ENCODE measurements at places on chromosomes 6 and 20.

- no peak for DNase-seq
Measured at GRCh38 chr20:5309971-5310370, 6.8 kb downstream of the PROKR2 start.

DNA sequence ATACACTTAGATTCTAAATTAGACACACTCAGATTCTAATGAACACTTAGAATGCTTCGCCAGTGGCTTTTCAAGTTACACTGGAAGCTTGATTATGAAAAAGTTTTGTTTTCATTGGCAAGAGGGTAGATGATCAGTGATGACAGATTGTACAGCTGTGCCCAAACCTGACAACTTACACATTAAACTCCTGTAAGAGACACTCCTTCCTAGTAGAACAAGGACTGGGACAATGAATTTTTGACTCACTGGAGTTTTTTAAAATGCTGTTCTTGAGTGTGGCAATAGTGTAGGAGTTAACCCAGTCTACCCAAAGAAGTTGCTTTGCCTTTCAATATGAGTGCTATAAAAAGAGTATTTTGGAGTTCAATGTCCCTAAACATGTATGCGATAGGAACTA lies 140.8 kb downstream of the SLC16A10 start:
- no peak for DNase-seq

- no peak for DNase-seq
Measured at GRCh38 chr20:6703656-6704055, 63.8 kb upstream of the BMP2 start.

- no peak for DNase-seq
Measured at GRCh38 chr6:91428296-91428695, 841.4 kb upstream of the MAP3K7 start.

DNA sequence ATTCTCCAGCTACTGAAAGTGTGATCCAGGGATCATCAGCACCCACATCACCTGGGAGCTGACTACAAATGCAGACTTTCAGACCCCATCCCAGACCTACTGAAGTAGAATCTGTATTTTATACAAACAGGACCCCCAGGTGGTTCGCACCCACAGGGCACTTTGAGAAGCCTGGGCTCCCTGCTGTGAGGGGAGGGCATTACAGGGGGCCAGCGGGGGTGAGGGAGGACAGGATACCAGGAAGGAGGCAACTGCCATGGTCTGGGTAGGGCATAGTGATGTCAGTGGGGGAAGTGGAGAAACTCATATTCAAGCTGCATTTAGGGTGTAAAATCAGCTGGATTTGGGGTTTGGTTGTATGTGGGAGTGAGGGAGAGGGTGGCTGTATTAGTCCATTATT lies 2.0 kb upstream of the ADA start:
- DNase-seq, result no peak

DNA sequence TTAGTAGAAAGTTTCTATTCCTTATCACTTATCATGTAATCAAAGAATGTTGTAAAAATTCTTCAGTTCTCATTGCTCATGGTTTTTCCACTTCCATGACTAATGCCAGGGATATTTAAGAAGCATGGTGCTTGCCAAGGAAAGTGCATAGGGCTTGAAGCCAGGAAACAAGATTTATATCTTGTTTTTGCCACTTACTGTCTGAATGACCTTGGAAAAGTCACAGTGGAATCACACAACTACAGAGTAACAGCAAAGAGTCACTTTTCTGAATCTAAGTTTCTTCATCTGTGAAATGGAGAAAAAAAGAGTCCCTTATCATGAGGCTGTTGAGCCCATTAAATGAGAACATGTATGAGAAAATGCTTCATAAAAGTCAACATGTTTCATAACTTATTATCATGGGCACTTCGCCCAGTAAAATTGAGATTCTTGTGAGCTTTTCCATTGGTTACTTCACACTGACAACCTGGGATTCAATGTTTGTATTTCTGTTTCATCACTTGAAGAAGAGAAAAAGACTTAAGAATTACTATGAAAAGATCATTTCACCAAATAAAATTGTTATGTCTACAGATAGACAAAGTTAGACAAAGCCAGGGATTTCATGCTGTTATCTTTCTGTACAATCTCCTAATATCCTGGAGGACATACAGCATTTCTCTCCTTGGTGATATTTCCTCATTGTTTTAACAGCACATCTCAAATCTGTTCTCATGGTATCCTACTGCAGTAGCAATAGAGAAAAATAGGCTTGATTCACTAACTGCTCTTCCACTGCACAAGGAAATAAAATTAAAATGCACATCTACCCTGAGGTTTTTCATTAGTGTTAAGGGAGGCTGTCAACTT lies 7.6 kb upstream of the BMP5 start:
- no peak for DNase-seq

DNA sequence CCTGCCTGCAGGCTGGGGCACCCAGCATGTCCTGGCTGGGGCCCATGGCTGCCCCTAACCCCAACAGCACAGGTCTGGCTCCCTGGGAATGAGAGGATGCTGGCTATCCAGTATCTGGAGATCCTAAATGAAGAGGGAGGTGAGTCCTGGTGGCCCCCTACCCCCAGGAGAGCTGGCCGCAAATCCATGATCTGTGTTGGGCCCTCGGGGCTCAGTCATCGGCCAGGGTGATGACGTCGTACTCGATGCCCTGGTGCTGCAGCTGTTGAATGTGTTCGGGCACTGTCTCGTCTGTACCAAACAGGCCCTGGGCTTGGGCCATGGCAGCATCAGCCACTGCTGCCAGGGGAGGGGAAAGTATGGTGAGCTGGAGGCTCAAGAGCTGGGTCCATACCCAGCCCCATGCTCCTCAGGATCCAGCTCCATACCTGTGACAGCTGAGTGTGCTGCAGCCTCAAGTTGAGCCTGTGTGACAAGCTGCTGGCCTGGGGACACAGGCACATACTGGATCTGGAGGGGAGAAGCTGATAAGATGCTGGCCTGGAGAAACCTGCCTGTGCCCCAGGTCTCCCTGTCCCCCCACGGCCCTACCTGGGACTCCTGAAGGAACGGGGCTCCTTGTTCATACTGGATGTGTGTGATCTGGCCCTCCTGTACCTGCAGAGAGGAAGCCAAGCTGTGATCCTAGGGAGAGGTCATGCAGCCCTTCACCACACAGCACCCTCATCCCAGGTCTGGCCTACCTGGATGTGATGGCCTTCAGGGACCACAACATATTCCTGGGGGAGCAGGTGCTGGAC lies 14.5 kb downstream of the PCIF1 start:
- no peak for DNase-seq

DNA sequence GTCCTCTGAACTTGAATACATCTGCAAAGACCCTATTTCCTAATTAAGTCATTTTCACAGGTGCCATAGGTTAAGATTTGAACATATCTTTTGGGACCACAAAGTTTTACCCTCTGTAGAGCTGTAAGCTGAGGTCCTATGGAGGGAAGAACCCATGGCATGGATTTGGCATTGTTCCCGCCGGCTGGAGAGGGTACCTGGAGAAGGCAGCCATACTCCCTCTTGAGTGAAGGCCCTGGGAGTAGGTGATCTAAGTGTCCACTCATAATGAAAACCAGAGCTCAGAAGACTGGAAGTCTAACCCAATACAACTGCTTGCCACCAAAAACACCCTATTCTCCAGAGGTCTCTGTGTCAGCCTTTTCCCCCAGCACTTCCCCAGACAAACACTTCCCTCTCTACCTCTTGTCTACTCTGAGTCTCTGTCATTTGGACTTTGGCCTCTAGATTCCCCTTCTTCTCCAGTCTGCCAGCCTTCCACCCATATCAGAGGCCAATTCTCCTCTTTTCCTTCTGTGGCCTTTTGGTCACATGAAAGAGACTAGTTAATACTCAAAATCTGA lies 363.9 kb downstream of the MAFB start:
- DNase-seq, result no peak

- no peak for DNase-seq
Measured at GRCh38 chr6:168683621-168684020, 242.6 kb downstream of the SMOC2 start.

- no peak for DNase-seq
Measured at GRCh38 chr6:76633259-76633658, 560.8 kb upstream of the IMPG1 start.

DNA sequence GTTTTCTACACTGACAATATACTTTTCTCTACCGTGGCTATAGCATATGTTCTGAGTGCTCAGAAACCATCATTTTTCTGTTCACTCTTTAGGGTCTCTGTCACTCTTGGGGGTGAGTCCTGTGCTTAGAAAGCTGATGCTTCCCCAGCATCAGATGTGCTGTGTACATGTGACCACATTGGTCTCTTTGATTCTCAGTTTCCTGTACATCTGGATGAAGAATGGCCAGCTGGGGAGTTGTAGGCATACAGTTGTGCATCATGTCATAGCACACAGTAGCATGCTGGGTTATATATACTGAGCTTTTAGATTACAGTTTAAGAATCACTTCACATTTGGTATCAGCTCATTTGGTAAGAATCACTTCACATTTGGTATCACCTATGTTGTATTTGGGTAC lies 238.6 kb upstream of the PREP start:
- no peak for DNase-seq

DNA sequence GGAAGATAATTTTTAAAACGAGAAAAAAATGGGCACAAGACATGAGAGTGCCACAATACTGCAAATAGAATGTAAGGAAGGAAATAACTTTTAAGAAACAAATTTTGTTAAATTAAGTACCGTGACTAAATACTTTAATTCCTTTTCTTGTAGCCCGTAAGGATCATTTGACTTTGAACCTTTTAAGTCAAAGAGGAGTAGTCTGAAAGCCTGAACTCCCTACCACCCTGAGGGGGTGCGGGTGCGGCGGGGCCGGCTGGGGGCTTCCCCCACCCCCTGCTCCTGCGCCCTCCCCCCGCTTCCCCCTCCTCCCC lies 231 bp upstream of the PHACTR2 start:
- DNase-seq, result peak; percentile 63
